Inflammatory macrophage (primary cell): ENCODE measurements at places on chromosomes 5 and 9.

GRCh38 chr9:106918825-106919509, 56.0 kb downstream of the ZNF462 start:
- DNase-seq = no peak

DNA sequence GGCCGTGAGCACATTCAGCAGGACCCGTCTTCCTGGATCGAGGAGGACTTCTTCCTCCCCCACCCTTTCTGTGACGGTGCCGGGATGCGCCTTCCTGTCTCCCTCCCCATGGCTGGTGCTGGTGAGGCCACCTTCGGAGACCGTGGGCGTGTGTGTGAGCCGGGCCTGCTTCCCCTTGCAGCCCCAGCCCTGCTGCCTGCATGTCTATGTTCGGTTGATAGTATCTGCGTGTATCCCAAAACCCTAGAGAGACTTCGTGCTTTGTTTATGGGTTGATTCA, 12.8 kb downstream of the CEP72 start:
- DNase-seq = peak; percentile 6

DNA sequence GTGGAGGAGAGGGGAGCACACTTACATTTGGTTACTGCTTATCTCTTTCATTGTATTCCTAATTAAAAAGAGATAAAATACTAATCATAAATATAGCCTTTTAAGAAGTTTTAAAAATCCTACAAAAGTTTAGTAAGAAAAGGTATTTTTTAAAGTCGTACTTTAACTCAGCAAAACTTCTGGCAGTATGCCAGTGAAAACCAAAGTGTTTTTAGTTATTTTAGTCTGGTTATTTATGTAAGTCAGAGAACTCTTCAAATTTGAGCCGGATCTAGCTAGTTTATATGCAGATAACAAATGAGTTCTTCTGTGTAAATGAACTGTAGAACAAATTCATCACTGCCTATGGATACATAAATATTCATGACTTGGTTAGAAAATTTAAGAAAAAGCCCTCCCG, 36.5 kb upstream of the ANKDD1B start:
- no peak for DNase-seq

- DNase-seq = no peak
These were observed 68.5 kb downstream of the GLDC start for GRCh38 chr9:6576987-6577386.

DNA sequence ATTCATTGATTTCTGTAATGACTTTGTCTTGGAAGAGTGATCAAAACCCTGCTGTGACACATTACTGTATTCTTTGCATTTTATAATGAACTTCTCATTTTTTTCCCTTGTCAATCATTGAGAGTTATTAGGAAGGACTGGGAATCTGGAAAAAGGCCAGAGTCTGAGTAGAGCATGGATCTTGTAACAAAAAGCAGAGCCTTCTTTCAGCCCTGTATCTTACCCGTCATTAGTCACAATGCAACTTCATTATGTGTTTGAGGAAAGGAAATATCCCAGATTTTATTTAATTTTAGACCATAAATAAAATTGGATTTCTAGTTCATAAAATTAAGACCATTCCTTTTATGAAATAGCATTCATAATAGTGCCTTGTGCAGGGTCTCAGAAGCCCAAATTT, 131.4 kb downstream of the ARHGEF28 start:
- no peak for DNase-seq

- no peak for DNase-seq
These were observed 325.1 kb downstream of the GADD45G start for GRCh38 chr9:89929673-89930480.

DNA sequence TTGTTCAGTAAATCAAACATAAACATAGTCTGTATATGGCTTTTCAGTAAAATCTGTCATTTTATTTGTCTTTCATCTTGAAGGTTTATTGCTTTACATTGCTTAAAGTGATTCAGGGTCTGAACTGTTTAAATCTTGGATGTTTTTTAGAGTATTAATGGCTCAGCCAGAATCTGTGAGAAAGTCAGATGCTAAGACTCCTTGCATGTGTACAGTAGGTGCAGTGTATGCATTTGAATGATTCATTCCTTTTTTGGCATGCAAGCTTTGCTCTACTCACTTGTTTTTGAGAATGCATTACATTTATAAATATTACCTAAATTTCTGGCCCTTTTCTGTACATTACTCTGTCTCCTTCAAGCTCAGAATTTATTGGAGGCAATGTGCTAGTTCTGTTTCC, 271.0 kb upstream of the RIOK2 start:
- DNase-seq = no peak

GRCh38 chr5:55173687-55174230, 782 bp upstream of the CDC20B start:
- no peak for DNase-seq

GRCh38 chr9:98162613-98163012, 29.8 kb downstream of the CORO2A start:
- no peak for DNase-seq

GRCh38 chr5:919356-920000, 26.8 kb downstream of the TRIP13 start:
- no peak for DNase-seq

DNA sequence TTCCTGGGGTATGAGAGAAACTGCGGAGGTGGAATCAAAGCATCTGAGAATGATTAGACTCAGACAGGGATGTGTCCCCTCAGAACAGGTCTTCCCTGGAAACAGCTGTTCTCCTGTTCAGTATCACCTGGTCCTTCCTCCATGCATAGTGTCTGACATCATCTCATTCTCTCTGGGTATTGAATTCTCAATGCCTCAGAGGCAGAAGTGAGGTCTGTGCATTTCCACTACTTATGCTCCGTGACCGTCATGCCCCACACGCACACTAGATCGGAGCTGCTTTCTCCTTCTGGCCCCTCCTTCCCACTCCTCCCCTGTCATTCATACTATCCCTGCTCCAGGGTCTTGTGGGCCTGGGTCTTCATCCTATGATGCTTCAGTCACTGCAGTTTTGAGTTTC, 61.4 kb upstream of the DAB2IP start:
- no peak for DNase-seq

DNA sequence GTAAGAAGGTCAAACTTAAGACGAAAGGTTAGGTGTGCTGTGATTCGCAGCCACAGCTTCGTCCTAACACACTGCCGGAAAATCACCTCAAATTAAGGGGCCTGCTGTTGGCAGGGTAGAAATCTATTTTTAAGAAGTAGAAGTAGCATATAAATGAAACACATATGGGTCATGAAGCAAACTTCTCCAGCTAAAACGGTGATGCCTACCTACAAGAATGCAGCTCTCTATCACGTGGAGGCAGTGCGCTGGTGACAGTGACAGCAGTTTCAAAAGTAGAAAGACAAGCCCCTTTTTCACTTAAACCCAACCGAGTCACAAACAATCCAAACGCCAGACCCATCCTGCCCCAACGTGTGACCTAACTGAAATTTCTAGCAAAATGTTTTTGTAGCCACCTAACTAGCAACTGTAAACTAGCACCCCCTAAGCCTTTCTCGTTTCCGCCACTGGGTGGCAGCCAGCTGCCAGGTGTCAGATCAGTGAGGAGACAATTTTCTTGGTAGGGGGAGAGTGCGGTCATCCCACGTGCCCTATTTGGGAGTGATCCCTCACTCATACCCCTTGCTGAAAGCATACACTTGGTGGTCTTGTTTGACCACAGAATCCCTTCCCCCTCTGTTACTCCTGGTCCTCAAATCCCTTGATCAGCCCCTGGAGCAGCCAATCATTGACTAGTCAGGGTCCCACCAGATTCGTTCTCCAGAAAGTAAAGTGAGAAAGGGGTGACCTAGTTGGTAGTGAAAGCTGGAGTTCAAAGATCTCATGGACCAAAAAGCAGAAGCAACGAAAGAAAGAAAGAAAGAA, 71.8 kb upstream of the MAMDC2 start:
- DNase-seq = peak; percentile 65

- peak; percentile 50 for DNase-seq
These were observed 427 bp downstream of the SERINC5 start for GRCh38 chr5:80255431-80255810.

DNA sequence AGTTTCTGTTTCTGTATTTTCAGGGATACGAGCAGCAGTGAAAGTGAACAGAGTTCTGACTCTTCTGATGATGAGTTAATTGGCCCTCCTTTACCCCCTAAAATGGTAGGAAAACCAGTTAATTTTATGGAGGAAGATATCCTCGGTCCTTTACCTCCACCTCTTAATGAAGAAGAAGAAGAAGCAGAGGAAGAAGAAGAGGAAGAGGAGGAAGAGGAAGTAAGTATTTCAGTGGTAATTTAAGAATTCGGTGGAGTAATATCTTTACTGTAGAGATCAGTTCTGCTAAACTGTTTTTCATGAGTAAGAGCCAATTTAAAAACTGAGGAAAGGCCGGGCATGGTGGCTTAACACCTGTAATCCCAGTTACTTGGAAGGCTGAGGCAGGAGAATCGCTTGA, 17.2 kb downstream of the WDR70 start:
- DNase-seq = no peak

- DNase-seq = no peak
These were observed 25.8 kb downstream of the AFAP1L1 start for GRCh38 chr5:149297340-149298025.

- no peak for DNase-seq
These were observed 49.5 kb downstream of the KLF4 start for GRCh38 chr9:107439991-107440456.

- no peak for DNase-seq
These were observed 22.7 kb upstream of the FSTL4 start for GRCh38 chr5:133635051-133635450.

DNA sequence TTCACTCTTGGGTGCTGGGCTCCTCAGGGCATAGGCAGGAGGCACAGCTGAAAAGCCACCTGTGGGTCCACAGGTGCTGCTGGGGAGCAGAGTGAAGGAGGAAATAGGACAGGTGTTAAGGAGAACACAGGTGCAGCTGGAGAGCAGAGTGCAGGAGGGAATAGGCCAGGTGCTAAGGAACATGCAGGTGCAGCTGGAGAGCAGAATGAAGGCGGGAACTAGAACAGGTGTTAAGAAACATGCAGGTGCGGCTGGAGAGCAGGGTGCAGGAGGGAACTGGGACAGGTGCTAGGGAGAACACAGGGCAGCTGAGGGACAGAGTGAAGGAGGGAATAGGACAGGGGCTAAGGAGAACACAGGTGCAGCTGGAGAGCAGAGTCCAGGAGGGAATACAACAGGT, 43.8 kb upstream of the PLEKHG4B start:
- DNase-seq = no peak

DNA sequence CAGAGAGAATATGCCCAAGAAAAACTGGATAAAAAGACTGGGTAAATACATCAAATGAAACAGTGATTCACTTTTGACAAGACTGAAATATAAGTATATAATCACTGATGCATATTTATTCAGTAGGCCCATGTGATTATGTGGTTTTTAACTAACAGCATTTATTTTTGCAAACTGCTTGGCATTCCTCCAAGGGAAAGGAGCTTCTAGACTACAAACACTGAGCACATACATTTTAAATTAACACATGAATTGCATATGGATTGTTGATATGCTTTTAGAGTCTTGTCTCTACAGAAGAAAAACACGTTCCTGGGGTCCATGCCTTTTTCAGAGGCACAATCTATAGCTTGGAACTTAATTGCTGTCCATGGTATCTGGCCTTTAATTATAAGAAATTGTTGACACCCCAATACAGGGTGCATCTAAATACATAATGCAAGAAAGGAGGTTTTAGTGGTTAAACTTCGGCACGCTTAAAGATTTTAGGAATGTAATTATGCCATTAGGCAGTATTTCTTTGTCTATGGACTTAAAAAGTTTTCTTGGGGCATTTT, 6.9 kb upstream of the MEIKIN start:
- DNase-seq = no peak

DNA sequence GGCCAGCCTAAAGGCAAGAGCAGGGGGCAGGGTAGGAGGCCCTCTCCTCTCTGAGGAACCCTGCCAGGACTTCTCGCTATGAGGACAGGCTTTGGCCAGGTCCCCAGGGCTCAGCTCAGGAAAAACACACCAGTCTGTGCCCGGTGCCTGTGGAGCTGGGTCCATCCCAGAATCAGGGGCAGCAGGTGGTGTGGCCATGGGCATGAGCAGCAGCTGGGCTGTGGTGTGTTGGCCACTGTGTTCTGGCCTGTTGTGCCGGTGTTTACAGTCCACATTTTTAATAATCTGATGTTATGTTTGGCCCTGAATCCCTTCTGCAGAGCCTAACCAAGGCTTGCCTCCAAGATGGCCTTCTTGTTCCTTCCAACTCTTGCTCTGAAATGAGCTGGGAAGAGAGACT, 77.0 kb downstream of the FGF18 start:
- no peak for DNase-seq

GRCh38 chr9:95493402-95493801, 23.4 kb downstream of the PTCH1 start:
- DNase-seq = no peak

DNA sequence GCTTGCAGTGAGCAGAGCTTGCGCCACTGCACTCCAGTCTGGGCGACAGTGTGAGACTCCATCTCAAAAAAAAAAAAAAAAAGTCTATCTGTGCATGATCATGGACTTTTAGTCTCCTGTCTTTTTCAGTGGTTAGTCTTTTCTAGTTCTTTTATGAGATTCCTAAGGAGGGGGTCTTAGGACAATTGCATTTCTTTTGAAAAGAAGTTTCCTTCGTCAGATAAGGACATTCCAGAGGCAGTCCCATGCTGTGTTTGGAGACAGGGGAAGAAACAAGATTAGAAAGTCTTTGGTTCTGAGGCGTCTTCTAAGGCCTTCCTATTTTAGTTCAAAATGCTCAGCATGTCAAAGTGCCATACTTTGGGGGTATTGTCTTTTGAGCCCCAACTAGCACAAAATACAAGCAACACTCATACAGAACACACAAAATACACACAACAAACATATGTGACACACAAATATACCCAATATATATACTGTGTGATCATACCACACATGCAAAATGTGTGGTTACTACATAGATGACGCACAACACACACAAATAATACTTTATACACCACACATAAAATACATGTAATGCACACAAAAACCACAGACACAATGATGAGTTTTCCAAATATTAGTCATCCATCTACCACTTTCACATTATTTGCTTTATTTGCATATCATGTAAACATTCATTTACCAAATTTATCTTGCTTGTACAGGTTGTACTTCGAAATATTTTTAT, 394.5 kb downstream of the SPATA31D1 start:
- DNase-seq = no peak

GRCh38 chr5:131167615-131168014, 2.6 kb upstream of the HINT1 start:
- DNase-seq = no peak

DNA sequence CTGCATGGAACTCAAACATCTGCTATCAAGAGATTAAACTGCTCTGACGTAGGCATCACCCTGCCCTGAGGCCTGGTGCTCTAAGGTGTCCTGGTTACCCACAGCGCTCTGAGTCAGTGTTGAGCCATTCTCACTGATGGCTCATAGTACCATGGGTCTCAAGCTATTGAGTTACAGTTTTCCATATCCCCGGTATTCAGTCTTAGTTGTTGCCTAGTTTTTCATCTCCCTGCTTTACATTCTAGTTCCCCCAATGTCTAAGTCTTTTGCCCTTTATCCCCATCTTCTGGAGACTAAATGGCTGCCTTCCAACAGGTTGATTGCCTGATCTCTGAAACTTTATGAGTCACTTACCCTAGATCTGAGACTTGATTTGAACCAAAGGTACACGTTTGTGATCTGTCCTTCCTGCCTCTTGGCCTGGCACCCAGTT, 161.2 kb upstream of the PTGER4 start:
- no peak for DNase-seq

DNA sequence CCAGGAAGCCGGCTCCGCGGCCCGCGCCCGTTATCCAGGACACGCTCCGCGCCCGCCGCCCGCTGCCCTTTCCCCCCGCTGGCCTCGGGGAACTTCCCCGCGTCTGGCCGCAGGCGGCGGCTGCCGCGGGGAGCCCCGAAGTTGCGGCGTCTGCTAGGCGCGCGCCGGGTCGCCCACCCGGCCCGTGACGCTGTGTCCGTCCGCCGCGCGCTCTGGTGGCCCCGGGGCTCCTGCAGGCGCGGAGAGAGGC, 621 bp upstream of the GCNT4 start:
- DNase-seq = no peak
